ENCODE measurements at places on chromosomes 7 and 10. TPM values are rescaled to one million over a fixed set of nuclear protein-coding genes. Genes with fewer than 3 reads are reported as not detected.
A peak's percentile ranks its signal among the peaks of the same experiment; 100 is the strongest.

ZC3HAV1L gene
- 0.75 TPM for total RNA-seq

DNA sequence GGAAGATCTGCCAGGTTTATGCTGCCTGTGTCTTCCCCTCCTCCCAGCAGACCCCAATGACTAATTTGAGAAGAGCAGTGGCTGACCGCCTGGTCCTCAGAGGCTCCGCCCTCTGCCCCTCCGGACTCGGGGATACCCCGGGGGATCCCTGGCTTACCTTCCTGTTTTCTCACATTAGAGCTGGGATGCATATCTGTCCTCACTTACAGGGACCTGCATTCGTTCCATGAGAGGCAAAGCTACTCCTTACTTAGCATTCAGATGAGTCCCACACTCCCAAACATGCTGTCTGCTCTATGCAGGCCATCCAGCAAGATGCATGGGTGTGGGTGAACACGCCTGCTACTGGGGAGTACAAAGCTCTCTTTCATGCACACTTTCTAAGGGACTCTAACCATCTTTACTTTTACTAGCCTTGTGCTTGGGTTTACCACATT is 24.0 kb downstream of the VOPP1 start:
- peaks cover 5% of the 10 kb centered on the region for H3K36me3 ChIP-seq
- H3K27ac ChIP-seq: no peak overlapping the region
- no peak overlapping the region for H3K4me3 ChIP-seq
- DNase-seq: no peak
- no peaks in the 10 kb centered on the region for H3K27me3 ChIP-seq
- peaks cover 55% of the 10 kb centered on the region for H3K4me1 ChIP-seq

DNA sequence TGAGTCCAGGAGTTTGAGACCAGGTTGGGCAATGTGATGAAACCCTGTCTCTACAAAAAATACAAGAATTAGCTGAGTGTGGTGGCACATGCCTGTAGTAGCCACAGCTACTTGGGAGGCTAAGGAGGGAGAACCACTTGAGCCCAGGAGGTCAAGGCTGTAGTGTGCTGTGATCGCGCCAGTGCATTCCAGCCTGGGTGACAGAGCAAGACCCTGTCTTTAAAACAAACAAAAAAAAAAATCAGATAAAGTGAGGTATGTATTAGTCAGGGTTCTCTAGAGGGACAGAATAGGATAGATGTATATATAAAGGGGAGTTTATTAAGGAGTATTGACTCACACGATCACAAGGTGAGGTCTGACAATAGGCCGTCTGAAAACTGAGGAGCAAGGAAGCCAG is 101.5 kb upstream of the GPR26 start:
- no peaks in the 10 kb centered on the region for H3K4me1 ChIP-seq
- no peak overlapping the region for H3K4me3 ChIP-seq
- no peaks in the 10 kb centered on the region for H3K27me3 ChIP-seq
- no peak overlapping the region for H3K27ac ChIP-seq
- no peak for DNase-seq
- no peaks in the 10 kb centered on the region for H3K36me3 ChIP-seq

GRCh38 chr10:114261076-114261475 is 22.0 kb downstream of the VWA2 start:
- no peaks in the 10 kb centered on the region for H3K36me3 ChIP-seq
- no peak overlapping the region for H3K27ac ChIP-seq
- no peaks in the 10 kb centered on the region for H3K4me1 ChIP-seq
- no peak overlapping the region for H3K4me3 ChIP-seq
- no peak for DNase-seq

- DNase-seq: no peak
- H3K27ac ChIP-seq: no peak overlapping the region
- H3K36me3 ChIP-seq: no peaks in the 10 kb centered on the region
- H3K4me3 ChIP-seq: no peak overlapping the region
Observed at GRCh38 chr10:122567056-122567660, 6.6 kb downstream of the DMBT1 start.

GRCh38 chr10:91550021-91550420 is 82.8 kb downstream of the PPP1R3C start:
- no peak overlapping the region for H3K27ac ChIP-seq
- H3K4me3 ChIP-seq: no peak overlapping the region
- no peaks in the 10 kb centered on the region for H3K4me1 ChIP-seq
- no peaks in the 10 kb centered on the region for H3K27me3 ChIP-seq

DNA sequence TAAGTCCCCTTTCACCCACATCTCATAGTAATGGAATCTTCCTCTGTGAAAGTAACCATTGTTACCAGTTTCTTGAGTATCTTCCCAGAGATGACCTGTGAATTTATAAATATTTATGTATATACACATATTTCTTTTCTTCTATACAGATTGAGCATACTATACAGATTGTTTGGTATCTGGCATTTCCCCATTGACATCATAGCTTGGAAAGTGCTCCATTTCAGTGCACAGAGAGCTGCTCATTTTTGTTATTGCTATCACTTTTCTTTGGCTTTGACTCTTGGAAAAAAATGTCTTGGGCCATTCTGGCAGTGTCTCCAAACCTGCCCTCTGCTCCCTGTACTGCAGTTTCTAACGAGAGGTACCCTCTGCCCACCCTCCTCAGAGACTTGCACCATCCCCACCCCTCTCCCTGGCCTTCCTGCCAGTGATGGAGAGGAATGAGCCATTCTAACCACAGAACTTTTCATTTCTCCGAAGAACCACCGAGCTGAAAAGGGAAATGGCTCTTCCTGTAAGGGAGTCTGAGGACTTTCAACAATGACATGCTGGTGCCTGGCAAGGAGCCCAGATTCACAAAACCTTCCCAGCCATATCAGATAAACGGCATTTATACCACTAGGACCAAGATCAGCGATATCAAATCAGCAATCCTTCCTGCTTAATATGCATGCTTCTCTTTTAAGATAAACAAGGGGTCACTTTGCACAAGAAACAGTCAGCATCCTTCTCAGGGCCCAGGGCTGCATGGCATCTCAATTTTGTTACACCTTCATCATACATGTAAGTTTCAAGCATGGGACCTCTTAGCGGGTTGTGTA is 19.7 kb upstream of the CCSER2 start:
- no peaks in the 10 kb centered on the region for H3K36me3 ChIP-seq
- DNase-seq: peak; percentile 66
- no peak overlapping the region for H3K4me3 ChIP-seq
- no peak overlapping the region for H3K27ac ChIP-seq

TMEM270 gene
- total RNA-seq: not detected

IRF5 gene
- total RNA-seq: 20.2 TPM

DNA sequence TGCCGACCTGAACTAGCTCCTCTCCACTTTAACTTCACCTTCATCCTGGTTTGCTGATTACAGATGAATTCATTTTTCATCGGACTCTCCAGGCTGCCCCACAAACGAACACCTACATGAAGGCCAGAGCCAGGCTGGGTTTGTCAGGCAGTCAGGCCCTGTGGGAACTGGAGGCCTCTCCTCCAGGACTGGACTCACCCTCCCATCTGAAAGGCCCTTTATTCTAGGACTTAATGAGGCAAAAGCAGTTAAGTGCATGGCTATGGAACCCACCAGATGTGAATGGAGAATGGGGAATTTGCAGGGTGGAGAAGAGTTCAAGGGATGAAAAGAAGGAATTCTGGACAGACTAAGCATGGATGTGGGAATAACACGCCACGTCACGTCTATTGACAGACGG is 170.8 kb downstream of the ARHGAP12 start:
- H3K27me3 ChIP-seq: no peaks in the 10 kb centered on the region
- H3K4me3 ChIP-seq: no peak overlapping the region
- no peaks in the 10 kb centered on the region for H3K36me3 ChIP-seq
- no peak overlapping the region for H3K27ac ChIP-seq
- no peak for DNase-seq
- peaks cover 14% of the 10 kb centered on the region for H3K4me1 ChIP-seq

GRCh38 chr7:75888464-75889222 is 9.8 kb downstream of the RHBDD2 start:
- peaks cover 3% of the 10 kb centered on the region for H3K4me1 ChIP-seq
- no peak for DNase-seq
- peaks cover 27% of the 10 kb centered on the region for H3K36me3 ChIP-seq
- H3K27ac ChIP-seq: no peak overlapping the region
- H3K27me3 ChIP-seq: no peaks in the 10 kb centered on the region

DNA sequence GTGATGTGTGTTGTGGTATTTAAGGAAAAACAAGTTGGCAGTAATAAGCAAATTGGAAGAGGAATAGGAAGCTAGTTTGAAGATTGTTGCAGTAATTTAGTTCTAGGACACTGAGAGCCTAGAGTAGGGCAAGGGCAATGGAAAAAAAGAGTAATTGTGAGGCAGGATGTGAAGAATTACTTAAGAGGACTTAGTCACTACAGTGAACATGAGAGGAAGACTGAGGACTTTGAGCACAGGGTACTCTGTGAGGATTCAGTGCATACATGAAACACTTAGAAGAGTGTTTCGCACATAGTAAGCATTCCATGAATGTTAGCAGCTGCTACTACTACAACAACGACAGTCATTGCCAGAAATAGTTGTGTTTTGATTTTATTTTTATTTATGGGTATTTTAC is 30.9 kb upstream of the DKK1 start:
- H3K27me3 ChIP-seq: no peaks in the 10 kb centered on the region
- H3K4me1 ChIP-seq: no peaks in the 10 kb centered on the region
- no peaks in the 10 kb centered on the region for H3K36me3 ChIP-seq
- DNase-seq: no peak
- H3K27ac ChIP-seq: no peak overlapping the region
- no peak overlapping the region for H3K4me3 ChIP-seq

GRCh38 chr10:60277656-60278055 is 112.0 kb downstream of the ANK3 start:
- H3K36me3 ChIP-seq: no peaks in the 10 kb centered on the region
- no peak overlapping the region for H3K4me3 ChIP-seq
- H3K27me3 ChIP-seq: no peaks in the 10 kb centered on the region
- no peak overlapping the region for H3K27ac ChIP-seq
- no peaks in the 10 kb centered on the region for H3K4me1 ChIP-seq
- no peak for DNase-seq

NDUFB8 gene
- total RNA-seq: 137 TPM

- H3K4me3 ChIP-seq: no peak overlapping the region
- no peaks in the 10 kb centered on the region for H3K27me3 ChIP-seq
- no peaks in the 10 kb centered on the region for H3K36me3 ChIP-seq
Observed at GRCh38 chr10:16816171-16816570, 1.1 kb downstream of the RSU1 start.

FOXI2 gene
- not detected for total RNA-seq

HTR7 gene
- total RNA-seq: not detected

PIK3CG gene
- 64.9 TPM for total RNA-seq

- DNase-seq: no peak
- no peaks in the 10 kb centered on the region for H3K27me3 ChIP-seq
- H3K27ac ChIP-seq: no peak overlapping the region
- peaks cover 19% of the 10 kb centered on the region for H3K4me1 ChIP-seq
- H3K4me3 ChIP-seq: no peak overlapping the region
- no peaks in the 10 kb centered on the region for H3K36me3 ChIP-seq
Observed at GRCh38 chr10:74056050-74056818, 58.3 kb downstream of the VCL start.

DNA sequence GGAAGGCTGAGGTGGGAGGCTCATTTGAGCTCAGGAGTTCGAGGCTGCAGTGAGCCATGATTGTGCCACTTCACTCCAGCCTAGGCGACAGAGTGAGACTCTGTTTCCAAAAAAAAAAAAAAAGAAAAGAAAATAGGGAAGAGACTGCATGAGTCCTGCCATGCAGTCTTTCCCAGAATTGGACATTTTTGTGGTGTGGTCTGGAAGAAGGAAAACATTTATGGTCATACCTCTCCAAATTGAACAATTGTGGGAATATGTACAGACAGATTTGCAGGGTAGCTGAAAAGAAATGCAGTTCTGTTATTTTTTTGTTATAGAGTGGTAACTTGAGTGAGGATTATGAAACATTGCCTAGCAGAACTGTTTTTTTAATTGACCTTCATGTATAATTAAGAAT is 198.1 kb downstream of the AUTS2 start:
- no peaks in the 10 kb centered on the region for H3K27me3 ChIP-seq
- no peak overlapping the region for H3K4me3 ChIP-seq
- H3K4me1 ChIP-seq: no peaks in the 10 kb centered on the region
- H3K27ac ChIP-seq: no peak overlapping the region
- no peaks in the 10 kb centered on the region for H3K36me3 ChIP-seq

GRCh38 chr10:568848-569247 is 120.6 kb downstream of the DIP2C start:
- no peak overlapping the region for H3K27ac ChIP-seq
- no peaks in the 10 kb centered on the region for H3K27me3 ChIP-seq
- no peaks in the 10 kb centered on the region for H3K36me3 ChIP-seq
- no peak overlapping the region for H3K4me3 ChIP-seq

DNA sequence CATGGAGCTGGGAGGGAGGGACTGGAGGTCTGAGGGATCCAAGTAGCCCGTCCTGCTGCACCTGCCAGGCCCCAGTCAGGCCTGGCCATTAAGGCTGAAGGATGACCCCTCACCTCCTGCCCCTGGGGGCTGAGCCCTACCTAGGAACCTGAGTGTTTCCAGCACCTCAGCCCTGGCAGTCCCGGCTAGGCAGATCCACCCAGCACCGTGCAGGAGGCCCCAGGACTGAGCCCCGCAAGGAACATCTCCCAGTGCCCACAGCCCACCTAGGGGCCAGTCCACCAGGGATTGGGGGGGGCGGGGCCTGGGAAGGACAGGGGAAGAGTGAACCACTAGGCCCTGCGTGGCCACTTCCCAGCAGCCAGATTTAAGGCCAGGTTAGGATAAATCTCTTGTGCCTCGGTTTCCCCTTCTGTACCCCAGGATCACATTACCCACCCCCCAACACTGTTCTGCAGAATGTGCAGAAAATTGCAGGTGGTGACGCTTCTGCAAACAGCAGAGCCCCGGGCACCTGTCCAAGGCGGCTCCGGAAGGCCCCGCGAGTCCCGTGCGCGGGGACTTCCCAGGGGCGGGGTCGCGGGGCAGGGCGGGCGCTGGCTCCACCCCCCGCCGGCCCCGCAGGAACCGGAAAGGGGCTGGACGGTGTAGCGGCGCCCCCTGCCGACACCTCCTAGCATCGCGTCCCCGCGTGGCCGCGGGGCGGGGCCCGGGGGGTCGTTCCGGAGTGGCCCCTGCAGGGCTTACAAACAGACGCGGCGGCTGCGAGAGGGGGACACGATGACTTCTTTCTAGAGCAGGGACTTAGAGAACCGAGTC is 55.9 kb downstream of the PWWP2B start:
- H3K27me3 ChIP-seq: no peaks in the 10 kb centered on the region
- peak overlapping the region; percentile 63 for H3K27ac ChIP-seq
- no peak overlapping the region for H3K4me3 ChIP-seq
- H3K36me3 ChIP-seq: no peaks in the 10 kb centered on the region
- peaks cover 43% of the 10 kb centered on the region for H3K4me1 ChIP-seq
- DNase-seq: peak; percentile 91

- no peaks in the 10 kb centered on the region for H3K27me3 ChIP-seq
- DNase-seq: peak; percentile 15
- H3K4me3 ChIP-seq: peak overlapping the region; percentile 24
- H3K36me3 ChIP-seq: no peaks in the 10 kb centered on the region
- peaks cover 18% of the 10 kb centered on the region for H3K4me1 ChIP-seq
- H3K27ac ChIP-seq: no peak overlapping the region
Observed at GRCh38 chr7:74306730-74307469, 17.7 kb downstream of the CLIP2 start.

TMEM196 gene
- not detected for total RNA-seq

MKX gene
- not detected for total RNA-seq

DNA sequence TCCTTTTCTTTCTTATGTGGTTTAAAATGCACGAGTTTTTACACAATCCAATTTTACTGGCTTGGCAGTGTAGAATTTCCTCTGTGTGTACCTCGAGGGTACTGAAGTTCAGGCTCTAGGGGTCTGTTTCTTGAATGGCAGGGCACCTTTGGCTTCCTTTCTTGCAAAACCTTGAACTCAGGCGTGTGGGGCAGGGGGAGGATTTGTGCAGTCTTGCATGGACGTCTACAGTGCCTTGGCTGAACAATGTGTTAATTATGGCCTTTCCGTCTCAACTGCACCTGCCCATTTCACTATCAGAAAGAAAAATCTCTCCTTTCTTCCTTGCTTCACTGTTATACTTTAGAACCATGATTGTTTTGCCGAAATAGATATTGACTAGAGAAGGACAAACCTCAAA is 570.9 kb downstream of the INHBA start:
- no peak overlapping the region for H3K4me3 ChIP-seq
- no peak for DNase-seq
- H3K4me1 ChIP-seq: no peaks in the 10 kb centered on the region
- no peaks in the 10 kb centered on the region for H3K27me3 ChIP-seq

All from natural killer cell (primary cell).